ENCODE measurements at places on chromosomes 5 and 9.

GRCh38 chr9:131475956-131476776 lies 26.6 kb upstream of the POMT1 start:
- no peak for DNase-seq

DNA sequence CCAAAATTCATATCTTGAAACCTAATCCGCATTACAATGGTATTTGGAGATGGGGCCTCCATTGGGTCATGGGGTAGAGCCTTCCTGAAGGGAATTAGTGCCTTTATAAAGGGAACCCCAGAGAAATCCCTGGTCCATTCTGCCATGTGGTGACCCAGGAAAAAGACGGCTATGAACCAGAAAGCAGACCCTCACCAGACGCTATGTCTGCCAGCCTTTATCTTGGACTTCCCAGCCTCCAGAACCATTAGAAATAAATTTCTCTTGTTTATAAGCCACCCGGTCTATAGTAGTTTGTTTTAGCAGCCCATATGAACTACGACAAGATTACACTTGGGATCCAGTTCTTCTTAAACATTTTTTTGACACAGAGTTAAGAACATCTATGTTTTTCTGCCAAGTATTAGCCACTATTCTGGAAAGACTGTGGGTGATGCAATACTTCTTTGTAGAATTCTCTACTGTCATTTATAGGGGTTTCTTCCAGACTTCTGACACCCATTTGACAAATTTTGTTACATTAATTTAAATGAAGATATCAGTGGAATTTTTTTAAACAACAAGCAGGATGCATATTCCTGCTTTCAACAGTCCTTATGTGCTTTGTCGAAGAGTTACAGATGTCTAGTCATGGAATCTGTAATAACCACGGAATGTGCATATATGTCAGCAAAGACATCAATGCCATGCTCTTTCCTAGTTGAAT lies 572.4 kb downstream of the NR2F1-AS1 start:
- DNase-seq, result no peak

DNA sequence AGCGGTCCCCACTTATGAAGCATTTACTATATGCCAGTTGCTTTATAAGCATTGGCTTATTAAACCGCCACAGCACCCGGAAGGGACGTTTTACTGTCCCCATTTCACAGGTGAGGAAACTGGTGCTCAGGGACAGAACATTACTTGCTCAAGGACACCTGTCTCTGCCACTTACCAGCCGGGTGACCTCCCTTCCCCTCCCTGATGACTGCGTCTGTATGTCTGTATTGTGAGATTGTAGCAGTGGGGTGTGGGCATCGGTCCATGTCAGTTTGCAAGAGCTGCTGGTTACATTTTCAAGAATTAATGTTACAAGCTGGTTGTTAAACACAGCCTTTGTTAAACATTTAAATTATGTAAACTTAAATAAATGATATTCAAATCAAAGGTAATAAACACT lies 77.6 kb upstream of the LMX1B start:
- DNase-seq, result no peak

GRCh38 chr5:97641081-97641480 lies 458.0 kb upstream of the RIOK2 start:
- DNase-seq, result no peak

GRCh38 chr9:112873773-112874405 lies 16.8 kb downstream of the SLC46A2 start:
- DNase-seq, result no peak

GRCh38 chr9:90044710-90045151 lies 439.9 kb downstream of the GADD45G start:
- no peak for DNase-seq

GRCh38 chr9:30039712-30040111 lies 2344.7 kb upstream of the ACO1 start:
- no peak for DNase-seq

GRCh38 chr9:35717132-35717870 lies 14.7 kb downstream of the TLN1 start:
- no peak for DNase-seq

- no peak for DNase-seq
Measured at GRCh38 chr5:29960323-29960722, 1233.2 kb upstream of the CDH6 start.

DNA sequence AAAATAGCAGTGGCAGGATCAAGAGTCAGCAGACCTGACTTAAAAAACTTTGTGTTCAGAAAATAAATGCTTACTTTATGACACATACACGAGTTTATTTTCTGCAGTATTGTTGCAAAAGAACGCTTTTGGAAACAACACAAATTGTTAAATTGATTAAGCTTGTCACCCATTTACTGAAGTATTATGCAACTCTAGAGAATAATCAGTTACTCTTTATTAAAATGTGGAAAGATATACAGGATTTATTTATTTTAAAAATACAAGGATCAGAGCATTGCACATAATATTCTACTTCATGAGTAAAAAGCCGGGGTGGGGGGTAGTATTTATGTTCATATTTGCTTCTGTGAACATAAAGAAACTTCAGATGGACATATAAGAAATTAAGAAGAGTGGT lies 20.0 kb downstream of the FYB1 start:
- no peak for DNase-seq

DNA sequence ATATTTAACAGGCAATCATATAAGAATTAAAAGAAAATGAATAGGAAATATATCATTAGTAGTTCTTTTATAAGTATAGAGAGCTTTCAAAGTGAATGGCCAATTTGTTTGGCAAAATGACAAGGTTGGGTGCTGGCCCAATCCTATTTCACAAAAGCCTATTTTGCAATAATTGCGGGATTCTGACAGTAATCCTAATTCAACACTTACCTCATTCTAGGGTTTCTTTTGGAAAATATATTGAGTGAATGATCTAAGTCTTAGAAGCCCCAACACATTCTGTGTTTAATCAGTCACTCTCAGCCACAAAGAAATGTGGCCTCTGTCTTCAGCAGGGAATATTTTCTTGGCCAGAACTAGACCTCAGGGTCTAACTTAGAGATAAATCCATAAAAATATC lies 835.9 kb upstream of the ZNF608 start:
- DNase-seq, result no peak

GRCh38 chr9:2496169-2496568 lies 125.4 kb upstream of the VLDLR start:
- DNase-seq, result no peak

- DNase-seq, result no peak
Measured at GRCh38 chr5:89613222-89613956, 730.4 kb upstream of the MEF2C start.

GRCh38 chr9:7180247-7180646 lies 422.5 kb downstream of the KDM4C start:
- no peak for DNase-seq

- DNase-seq, result no peak
Measured at GRCh38 chr5:178439493-178440180, 150.6 kb downstream of the COL23A1 start.

DNA sequence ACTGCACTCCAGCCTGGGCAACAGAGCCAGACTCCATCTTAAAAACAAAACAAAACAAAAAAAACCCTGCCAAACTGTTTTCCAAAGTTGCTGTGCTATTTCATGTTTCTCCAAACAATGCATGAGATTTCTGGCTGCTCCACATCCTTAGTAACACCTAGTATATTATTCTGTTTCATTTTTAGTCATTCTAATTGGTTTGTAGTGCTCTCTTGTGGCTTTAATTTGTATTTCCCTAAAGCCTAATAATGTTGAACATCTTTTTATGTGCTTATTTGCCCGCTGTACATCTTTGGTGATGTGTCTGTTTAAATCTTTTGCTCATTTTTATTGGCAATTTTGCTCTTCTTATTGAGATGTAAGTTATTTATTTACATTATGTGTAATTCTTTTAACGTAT lies 18.4 kb upstream of the TTC1 start:
- DNase-seq, result no peak

DNA sequence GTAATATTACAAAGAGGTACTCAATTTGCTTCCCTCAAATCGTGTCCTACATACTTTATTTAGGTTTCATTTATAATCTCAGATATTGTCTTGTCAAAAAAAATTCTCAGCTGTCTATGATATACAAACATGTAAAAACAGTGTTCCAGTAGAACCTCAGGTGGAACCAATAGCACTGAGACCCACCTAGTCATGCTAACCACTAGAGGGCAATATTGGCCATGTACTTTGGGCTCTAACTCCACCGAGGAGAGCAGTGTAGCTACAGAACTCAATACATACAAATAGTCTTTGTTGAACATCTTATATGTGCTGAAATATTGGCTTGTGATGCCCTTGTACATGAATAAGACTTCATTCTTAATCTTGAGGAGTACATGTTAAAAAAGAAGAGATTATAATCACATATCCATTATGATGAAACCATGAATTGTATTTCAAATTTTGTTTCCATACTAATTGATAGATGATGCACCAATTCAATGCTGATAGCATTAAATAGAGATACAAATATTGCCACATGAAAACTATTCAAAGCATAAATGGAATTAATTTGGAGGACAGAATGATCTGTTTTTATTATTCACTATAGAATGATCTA lies 71.2 kb upstream of the CNTLN start:
- DNase-seq, result no peak

- no peak for DNase-seq
Measured at GRCh38 chr9:90975781-90976538, 174.3 kb downstream of the SYK start.

GRCh38 chr5:165874851-165875250 lies 2369.4 kb downstream of the MAT2B start:
- no peak for DNase-seq

DNA sequence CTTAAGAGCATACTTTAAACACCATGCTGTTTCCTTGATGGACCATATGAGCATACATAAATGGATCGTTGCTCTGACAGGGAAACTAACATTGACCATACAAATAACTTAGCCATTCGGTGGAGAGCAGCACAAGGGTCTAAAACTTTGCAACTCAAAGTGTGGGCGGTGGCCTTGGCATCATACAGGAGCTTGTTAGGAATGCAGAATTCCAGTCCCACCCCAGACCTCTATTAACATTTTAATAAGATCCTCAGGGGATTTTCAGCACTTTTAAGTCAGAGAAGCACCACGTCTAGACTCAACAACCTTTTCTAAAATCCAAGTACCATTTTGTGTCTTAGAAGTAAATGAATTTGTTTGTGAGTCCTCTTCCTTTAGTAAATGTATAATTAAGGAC lies 260.9 kb downstream of the EBF1 start:
- no peak for DNase-seq

DNA sequence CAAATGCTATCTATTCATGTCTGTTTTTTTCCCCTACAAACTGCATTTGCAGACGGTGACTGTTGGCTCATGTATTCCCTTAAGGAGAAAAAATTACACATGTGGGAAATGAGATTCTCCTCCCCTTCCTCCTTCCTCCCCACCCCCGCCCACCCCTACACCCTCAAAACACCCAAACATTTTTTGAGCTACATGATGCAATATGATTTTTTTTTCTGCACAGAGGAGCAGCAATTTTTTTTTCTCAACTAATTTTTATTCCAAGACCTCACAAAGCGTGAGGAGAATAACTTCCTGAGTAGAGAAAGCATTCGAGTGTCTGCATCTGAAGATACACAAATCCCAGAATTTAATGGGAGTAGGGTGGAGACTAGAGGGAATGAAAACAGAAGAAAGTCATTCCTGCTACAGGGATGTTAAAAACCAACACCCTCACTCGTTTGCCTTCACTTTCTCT lies 118.1 kb downstream of the PRDM6 start:
- DNase-seq, result no peak

- no peak for DNase-seq
Measured at GRCh38 chr5:66986009-66986408, 210.6 kb downstream of the CD180 start.

- DNase-seq, result no peak
Measured at GRCh38 chr9:106075960-106076327, 381.6 kb downstream of the TMEM38B start.

DNA sequence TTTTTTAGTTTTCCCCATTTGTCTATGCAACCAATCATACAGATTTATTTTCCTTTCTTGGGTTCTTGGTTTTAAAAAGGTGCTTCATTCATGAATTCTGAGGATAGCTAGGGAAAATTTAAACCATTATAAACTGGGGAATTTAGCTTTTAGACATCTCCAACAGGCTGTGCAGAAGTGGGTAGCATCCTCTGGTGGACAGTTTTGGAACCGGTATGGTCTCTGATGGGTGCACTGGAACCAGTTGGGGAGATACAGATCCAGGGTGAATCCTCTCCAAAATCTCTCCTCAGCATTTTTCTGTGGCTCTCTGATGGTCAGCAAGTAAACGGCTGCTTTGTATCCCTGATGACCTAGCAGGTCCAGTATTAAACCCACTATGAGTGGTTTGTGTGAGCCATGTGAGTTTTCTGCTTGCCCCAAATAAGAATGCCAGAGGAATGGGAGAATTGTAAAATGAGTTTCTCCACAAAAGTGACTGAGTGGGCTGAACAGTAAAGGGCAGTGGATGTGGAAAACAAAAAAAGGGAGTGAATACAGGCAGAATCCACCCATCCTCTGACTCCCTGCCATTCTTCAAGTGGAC lies 9.1 kb upstream of the DNAJC25 start:
- no peak for DNase-seq

DNA sequence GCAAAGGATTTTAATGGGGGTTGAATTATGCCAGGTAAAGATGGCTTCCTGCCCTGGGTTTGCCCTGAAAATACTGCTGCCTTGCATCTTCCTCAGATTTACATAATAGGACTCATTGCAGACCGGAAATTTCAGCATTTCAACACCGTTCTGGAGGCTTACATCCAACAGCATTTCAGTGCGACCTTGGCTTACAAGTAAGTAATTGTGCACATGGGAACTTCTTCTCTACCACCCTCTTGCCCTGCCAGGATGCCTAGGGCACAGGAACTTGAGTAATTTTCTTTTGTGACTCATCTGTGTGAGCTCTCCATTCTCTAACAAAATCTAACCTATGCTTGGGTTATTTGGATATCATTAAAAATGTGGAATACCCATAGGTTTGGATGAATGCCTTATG lies 80.2 kb downstream of the DOCK2 start:
- DNase-seq, result no peak

- DNase-seq, result no peak
Measured at GRCh38 chr5:150497274-150497988, 10.5 kb upstream of the NDST1 start.

DNA sequence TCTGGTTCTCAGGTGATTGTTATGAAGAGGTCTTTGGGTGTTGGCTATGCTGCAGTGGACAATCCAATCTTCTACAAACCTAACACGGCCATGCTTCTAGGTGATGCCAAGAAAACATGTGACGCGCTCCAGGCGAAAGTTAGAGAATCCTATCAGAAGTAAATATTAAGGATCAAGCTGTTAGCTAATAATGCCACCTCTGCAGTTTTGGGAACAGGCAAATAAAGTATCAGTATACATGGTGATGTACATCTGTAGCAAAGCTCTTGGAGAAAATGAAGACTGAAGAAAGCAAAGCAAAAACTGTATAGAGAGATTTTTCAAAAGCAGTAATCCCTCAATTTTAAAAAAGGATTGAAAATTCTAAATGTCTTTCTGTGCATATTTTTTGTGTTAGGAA lies 101.3 kb downstream of the NNT start:
- no peak for DNase-seq

GRCh38 chr5:81302596-81302995 lies 1.2 kb downstream of the ZCCHC9 start:
- DNase-seq, result no peak

Measured in activated CD8-positive, alpha-beta memory T cell treated with anti-CD3 and anti-CD28 coated beads, Interleukin-2, amount 50 U/mL, for 4 hours (primary cell).